Left colon (tissue), 2 donors: ENCODE measurements at places on chromosomes 12 and 14. TPM values are rescaled to one million over a fixed set of nuclear protein-coding genes. Genes with fewer than 3 reads are reported as not detected.
A peak's percentile ranks its signal among the peaks of the same experiment; 100 is the strongest.

Gene KLRC4
- total RNA-seq: not detected

DNA sequence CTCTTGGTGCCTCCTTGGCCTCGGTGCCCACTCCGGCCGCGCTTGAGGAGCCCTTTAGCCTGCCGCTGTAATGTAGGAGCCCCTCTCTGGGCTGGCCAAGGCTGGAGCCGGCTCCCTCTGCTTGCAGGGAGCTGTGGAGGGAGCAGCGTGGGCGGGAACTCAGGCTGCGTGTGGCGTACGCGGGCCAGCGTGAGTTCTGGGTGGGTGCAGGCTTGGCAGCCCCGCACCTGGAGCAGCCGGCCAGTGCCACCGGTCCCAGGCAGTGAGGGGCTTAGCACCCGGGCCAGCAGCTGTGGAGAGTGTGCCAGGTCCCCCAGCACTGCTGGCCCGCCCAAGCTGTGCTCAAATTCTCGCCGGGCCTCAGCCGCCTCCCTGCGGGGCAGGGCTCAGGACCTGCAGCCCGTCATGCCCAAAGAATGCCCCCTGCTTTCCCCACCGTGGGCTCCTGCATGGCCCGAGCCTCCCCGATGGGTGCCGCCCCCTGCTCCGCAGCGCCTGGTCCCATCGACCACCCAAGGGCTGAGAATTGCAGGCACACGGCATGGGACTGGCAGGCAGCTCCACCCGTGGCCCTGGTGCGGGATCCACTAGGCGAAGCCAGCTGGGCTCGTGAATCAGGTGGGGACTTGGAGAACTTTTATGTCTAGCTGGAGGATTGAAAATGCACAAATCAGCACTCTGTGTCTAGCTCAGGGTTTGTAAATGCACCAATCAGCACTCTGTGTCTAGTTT lies 129.2 kb downstream of the PAWR start:
- DNase-seq: no peak

DNA sequence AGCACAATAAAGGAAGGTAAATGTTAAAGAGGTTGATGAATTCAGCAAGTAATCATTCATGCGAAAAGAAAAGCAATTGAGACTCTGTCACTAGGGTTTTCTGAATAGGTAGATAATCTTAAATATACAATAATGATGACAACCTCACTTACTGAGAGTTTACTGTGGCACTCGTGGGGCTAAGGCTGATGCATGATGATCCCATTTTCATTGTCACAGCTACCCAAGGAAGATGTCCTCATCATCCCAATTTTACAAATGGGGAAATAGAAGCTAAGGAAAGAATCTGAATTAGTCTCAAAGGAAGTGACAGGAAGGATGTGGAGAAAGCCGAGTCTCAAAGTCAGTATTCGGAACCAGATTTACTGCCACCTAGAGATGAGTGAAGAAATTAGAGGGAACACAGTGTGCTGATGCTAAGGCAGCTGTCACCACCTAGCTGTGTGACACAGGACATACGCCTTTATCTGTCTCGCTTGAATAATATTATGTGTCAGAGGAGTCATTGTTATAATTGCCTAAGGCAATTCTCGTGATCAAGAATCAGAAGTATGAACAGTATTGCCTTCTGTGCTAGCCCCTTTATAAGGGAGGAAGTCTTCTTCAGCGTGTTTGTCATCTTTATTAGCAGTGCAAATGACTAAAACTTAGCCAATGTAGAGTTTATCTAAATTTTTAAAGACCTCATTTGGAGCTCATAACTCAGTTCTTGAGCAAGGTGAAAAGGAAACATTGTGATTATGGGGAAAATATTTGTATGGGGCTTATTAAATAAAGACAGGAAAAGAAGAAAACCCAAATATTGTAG lies 63.2 kb downstream of the ERGIC2 start:
- peak; percentile 31 for DNase-seq

Gene CLMN
- 125 TPM for total RNA-seq

DNA sequence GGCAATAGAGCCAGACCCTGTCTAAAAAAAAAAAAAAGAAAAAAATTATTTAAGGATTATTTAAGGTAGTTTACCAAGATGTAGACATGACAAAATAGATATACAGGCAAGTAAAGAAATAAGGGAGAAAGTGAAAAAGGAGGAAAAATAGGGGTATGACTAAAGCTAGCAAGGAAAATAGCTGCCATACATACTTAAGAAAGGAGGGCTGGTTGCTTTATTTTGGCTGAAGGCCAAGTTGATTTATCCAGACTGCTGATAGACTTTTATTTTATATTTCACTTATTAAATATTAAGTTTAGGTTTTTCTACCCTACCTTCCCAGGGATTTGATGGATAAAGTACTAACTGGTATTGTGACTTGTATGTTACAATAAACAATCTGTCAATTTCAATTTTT lies 8.3 kb upstream of the AEBP2 start:
- no peak for DNase-seq

Gene MORN3
- total RNA-seq: not detected

GRCh38 chr12:68269779-68270178 lies 16.4 kb upstream of the IL22 start:
- DNase-seq: no peak

- DNase-seq: no peak
Observed at GRCh38 chr12:90729736-90730135, 225.2 kb downstream of the CCER1 start.

Gene ASCL4
- not detected for total RNA-seq

GRCh38 chr14:103931422-103931821 lies 3.2 kb downstream of the TDRD9 start:
- DNase-seq: no peak

GRCh38 chr14:94384342-94384741 lies 4.1 kb downstream of the SERPINA1 start:
- DNase-seq: no peak

DNA sequence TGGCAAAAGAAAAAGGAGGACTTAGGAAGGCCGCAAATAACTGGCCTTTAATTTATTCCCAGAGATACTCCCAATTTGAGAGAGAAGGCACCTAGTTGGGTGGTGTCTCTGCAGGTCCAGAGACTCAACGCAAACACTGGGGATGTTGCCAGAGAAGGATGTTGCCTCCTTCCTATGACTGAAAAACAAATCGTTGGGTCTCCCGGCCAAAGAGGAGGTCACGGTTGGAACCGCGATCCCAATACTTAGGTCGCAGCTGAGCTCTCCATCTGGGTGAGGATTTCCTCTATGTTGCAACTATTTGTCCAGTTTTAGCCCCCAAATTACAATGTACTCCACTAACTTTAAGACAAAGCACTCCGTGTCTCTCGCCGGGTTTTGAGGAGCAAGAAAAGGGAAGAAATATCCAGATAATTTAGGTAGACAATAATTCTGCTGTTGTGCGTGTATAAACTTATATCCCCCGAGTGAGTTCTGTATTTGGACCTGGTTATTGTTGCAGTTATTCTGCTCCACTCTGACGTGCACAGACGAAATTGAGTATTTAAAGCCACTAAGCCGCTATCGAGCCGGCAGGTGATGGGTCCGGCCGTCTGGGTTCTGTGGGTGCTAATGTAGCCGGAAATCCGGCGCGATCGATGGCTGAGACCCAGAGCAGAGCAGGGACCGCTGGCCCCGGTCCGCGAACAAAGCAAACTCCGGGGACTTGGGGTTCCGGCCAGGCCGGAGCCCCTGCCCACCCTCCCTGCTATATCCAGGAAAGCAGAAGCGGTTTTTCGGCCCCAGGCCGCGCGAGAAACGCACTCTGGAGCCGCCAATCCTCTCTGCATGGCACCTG lies 5.7 kb downstream of the HOXC12 start:
- DNase-seq: no peak

Gene TMEM119
- 3.6 TPM for total RNA-seq

DNA sequence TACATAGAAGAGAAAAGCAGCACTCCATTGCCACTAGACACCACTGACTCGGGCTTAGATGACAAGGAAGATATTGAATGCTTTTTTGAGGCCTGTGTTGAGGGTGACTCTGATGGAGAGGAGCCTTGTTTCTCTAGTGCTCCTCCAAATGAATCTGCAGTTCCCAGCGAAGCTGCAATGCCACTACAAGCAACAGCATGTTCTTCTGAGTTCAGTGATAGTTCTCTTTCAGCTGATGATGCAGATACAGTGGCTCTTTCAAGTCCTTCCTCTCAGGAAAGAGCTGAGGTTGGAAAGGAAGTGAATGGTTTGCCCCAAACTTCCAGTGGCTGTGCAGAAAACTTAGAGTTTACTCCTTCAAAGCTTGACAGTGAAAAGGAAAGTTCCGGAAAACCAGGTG lies 114.5 kb upstream of the NPAS3 start:
- no peak for DNase-seq

- no peak for DNase-seq
Observed at GRCh38 chr14:31955936-31956579, 121.0 kb upstream of the ARHGAP5 start.

GRCh38 chr14:96240641-96241040 lies 15.4 kb upstream of the BDKRB1 start:
- DNase-seq: no peak

GRCh38 chr12:75446857-75447256 lies 33.7 kb upstream of the GLIPR1 start:
- DNase-seq: no peak

DNA sequence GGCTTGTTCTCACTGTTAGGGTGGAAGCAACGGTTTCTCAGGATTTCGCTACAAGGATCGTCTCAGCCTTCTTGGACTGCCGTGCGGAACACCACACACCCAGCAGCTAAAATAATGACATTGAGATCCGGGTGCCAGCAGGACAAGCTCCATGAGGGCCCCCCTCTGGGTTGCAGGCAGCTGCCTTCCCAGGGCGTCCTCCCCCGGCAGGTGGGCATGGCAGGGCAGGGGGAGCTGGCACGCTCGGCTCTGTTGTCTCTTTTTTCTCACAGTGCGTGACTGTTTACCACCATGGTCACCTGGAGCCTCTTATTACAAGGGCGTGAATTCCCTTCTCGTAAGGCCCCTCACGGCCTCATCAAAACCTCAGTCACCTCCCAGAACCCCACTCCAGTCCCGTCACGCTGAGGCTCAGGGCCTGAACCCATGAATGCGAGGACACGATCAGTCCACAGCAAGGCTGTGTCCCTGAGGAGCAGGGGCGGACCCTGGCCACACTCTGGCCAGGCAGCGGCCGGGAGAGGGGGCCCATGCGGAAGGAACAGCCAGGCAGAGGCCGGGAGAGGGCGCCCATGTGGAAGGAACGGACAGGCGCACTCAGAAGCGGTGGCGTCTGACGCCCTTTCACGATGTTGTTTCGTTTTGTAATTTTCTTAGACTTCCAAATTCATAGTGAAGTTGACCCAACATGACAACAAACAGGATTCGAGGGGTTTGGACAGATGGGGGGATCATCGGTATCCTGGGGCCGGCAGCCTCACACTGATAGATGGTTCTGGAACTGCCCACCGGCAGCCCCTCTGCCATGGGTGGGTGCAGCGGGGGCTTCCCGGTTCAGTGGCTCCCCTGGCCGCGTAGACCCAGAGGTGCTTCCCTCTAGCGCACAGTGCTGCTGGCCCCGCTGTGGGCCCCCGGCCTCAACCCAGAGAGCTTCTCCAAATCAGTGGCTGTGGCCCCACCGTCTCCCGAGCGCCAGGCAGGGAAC lies 10.0 kb downstream of the LRCOL1 start:
- DNase-seq: peak; percentile 86

GRCh38 chr14:22606380-22606779 lies 8.3 kb downstream of the ABHD4 start:
- DNase-seq: no peak

- DNase-seq: no peak
Observed at GRCh38 chr12:41436076-41436475, 248.0 kb downstream of the PDZRN4 start.

Gene NFE2
- total RNA-seq: 0.18 TPM

- DNase-seq: no peak
Observed at GRCh38 chr12:20392339-20392738, 24.0 kb downstream of the PDE3A start.

DNA sequence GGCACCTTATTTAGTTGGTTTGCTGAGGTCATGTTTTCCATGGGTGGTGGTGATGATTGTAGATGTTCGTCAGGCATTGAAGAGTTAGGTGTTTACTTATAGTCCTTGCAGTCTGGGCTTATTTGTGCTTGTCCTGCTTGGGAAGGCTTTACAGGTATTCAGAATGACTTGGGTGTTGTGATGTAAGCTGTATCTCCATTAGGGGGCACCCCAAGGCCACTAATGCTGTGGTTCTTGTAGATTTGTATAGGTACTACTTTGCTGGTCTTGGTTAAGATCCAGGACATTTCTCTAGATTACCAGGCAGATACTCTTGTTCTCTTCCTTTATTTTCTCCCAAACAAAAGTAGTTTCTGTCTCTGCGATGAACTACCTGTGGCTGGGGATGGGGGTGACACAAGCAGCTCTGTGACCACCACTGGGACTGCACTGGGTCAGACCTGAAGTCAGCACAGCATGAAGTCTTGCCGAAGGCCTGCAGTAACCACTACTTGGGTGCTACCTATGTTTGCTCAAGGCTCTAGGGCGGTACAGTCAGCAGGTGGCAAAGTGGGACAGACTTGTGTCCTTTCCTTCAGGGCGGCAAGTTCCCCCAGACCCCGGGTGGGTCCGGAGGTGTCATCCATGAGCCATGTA lies 35.8 kb upstream of the FBXO33 start:
- DNase-seq: no peak

Gene EML5
- total RNA-seq: 0.79 TPM

- DNase-seq: peak; percentile 24
Observed at GRCh38 chr12:78864403-78864869, at the start of gene SYT1. Gene SYT1, plus strand, starts transcription at chr12:78864774.

Gene CLECL1
- total RNA-seq: 0.27 TPM

- DNase-seq: no peak
Observed at GRCh38 chr12:2495417-2496112, 299.2 kb upstream of the FKBP4 start.

Gene SMCO2
- not detected for total RNA-seq

- DNase-seq: no peak
Observed at GRCh38 chr14:102821252-102821651, 44.0 kb downstream of the TRAF3 start.

- DNase-seq: no peak
Observed at GRCh38 chr12:31780096-31780495, 51.3 kb upstream of the AMN1 start.
